ENCODE measurements at places on chromosomes 1 and 21. TPM values are rescaled to one million over a fixed set of nuclear protein-coding genes. Genes with fewer than 3 reads are reported as not detected.

DNA sequence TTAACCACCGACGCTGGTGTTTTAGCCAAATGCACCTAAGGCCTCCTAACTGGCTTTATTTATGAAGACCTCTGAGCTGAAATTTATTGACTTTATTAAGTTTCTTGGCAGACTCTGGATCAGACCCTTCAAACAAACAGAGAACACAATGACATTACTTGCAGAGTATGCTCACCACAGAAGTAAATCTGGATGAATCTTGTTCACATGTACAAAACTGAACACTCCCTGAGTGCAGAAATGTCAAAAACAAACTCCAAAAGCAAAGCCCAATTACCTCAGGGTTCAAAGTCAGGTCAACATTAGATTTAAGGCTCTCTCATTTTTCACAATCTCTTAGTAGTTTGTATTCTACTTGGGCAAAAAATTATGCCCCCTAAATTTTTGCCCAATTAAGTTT, 218.6 kb downstream of the SLC45A1 start:
- DNase-seq, result no peak

DNA sequence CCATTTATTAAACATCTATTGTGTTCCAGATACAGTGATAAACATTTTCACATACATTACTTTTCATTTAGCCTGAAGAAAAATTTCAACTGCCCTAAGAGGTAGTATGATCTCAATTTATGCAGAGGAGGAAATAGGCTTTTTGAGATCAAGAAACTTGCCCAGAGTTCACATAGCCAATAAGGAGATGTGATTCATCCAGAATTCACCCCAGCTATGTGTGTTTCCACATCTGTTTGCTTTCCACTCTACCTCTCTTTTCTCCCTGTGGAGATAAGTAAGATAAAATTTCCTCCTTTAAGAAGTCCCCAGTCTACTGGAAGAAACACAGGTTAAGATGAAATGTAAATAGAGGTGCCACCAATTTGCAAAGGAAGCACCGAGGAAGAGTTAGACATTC, 199.7 kb upstream of the C8B start:
- no peak for DNase-seq

- no peak for DNase-seq
Measured at GRCh38 chr1:19411612-19412011, 73.7 kb downstream of the CAPZB start.

- no peak for DNase-seq
Measured at GRCh38 chr1:29991815-29992214, 731.6 kb downstream of the MATN1 start.

DNA sequence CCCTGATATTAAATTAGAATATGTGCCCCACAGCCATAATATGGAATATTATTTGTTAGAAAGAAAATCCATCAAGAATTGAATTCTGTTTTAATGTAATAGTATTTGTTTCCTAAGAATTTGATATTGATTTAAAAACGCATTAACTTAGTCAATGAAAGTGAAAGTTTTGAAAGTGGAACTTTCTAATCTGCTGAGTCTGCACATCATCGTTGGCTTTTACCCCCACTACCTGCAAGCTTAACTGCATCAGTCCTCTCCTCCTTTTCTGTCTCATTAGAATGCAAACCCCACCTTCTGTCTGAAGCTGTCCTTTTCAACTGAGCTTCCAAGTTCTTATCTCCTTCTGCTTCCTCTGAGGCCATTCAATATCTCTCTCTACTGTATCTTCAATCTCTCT, 42.5 kb downstream of the XCL1 start:
- DNase-seq, result no peak

GRCh38 chr1:4674117-4674516, 19.7 kb downstream of the AJAP1 start:
- DNase-seq, result no peak

ARHGEF10L gene
- 12.8 TPM for total RNA-seq

MCOLN3 gene
- 0.16 TPM for total RNA-seq

Measured in SJSA1 (cell line).